Hepatic stellate cell (primary cell): ENCODE measurements at places on chromosomes 12 and 14.
A peak's percentile ranks its signal among the peaks of the same experiment; 100 is the strongest.

- DNase-seq, result no peak
These were observed 15.0 kb downstream of the TMBIM4 start for GRCh38 chr12:66154776-66155175.

DNA sequence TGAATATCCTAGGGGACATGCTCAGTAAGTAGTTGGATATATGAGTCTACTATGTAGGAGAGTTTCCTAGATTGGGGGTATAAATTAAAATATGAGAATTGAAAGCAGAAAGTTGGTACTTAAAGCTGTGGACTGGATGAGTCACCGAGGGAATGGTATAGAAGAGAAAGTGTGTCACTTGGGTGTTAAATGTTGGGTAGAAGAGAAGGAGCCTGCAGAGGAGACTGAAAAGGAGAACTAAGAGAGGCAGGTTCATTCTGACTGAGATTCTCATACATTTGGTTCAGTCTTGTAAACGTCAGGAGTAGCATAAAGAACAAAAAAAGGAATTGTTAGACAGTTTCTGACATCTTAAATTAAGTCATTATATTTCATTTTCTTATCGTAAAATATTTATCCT, 19.9 kb downstream of the LRRC9 start:
- DNase-seq, result no peak

- no peak for DNase-seq
These were observed 30.0 kb upstream of the GRIP1 start for GRCh38 chr12:66708704-66709456.

- no peak for DNase-seq
These were observed 1035.9 kb downstream of the TRHDE start for GRCh38 chr12:73308079-73308478.

DNA sequence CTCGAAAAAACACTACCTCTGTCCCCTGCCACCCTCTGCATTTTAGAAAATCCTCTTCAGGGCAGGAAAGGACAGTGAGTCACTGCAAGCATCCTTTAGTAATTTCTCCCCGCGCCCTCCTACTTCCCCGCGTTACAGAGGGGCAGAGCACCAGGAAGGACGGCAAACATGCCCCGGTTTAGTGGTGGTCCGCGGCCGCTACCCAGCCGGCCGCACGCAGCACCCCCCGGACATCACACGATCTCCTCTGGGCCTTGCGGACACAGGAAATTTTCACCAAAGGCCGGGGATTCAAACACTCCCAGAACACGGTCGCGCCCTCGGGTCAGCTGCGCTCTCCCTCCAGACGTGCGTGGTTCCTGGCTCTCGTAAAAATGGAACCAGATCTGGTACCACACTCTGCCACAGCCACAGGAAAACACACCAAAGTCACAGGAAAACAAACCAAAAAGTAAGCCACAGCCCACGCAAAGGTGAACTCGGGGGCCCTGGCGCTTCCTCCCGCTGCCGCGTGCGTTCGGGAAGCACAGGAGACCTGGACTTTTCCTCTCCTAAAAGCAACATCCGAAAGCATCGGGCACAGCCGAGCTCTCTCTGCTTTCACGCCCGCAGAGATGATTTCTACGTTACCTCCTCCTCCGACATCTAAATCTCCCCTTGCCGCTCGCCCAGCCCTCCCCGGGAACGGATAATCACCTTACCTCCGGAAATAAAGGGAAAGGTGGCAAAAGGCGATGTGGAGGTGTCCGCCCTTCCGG, 839 bp downstream of the SLC38A1 start:
- peak; percentile 60 for DNase-seq

DNA sequence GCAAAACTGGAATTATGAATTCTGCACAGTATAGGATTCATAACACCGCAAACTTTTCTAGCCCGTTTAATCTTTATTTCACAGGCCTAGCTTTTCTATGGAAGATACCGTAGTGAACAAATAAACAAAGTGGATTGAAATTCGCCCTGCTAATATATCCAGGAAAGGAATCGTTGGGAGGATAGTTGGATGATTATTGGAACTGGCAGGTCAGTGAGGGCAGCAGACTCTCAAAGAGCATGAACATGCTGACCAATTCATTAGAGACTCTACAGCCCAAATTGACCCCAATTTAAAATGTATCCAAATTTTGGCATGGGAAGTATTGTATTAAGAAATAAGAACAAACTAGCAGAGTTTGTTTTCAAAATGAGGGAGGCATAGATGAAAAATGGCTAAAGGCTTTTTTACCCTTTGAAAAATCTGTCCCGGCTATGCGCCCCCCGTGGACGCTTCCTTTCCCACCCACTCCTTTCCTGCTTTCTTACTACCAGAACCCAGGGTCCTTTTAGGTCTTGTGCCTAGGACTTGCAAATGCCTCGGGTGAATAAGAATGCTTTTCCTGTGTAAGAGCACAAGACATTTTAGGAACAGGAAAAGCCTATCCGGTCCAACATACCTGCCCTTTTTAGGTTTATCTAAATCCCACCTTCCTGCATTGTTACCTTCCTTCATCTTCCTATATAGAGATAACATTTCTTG, 84.6 kb upstream of the PTPRB start:
- no peak for DNase-seq

- no peak for DNase-seq
These were observed 233.6 kb downstream of the SYT10 start for GRCh38 chr12:33205981-33206380.

DNA sequence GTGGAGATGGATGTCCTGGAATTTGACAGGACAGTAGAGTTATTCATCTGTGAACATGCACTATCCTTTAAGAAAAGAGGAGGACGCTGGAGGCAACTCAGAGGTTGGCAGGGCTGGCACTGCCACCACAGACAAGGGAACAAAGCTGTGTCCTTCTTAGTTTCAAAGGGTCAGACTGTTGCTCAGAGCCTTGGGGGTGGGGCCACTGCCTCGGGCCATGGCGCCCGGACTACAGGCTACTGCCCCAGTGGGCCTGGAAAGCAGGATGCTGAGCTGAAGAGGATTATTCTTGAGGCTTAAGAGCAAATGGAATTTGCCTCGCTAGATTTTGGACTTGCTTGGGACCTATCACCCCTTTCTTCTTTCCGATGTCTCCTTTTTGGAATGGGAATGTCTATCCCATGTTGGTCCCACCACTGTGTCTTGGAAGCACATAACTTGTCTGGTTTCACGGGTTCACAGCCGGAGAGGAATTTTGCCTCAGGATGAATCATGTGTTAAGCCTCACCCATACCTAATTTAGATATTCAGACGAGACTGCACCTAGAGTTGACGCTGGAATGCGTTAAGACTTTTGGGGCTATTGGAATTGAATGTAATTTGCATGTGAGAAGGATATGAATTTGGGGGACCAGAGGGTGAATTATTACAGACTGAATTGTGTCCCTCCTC, 114.8 kb upstream of the RFLNA start:
- no peak for DNase-seq

GRCh38 chr14:69483765-69484443, 624 bp upstream of the PLEKHD1 start:
- peak; percentile 53 for DNase-seq

GRCh38 chr14:23355871-23356435, 3.3 kb upstream of the SLC22A17 start:
- no peak for DNase-seq

DNA sequence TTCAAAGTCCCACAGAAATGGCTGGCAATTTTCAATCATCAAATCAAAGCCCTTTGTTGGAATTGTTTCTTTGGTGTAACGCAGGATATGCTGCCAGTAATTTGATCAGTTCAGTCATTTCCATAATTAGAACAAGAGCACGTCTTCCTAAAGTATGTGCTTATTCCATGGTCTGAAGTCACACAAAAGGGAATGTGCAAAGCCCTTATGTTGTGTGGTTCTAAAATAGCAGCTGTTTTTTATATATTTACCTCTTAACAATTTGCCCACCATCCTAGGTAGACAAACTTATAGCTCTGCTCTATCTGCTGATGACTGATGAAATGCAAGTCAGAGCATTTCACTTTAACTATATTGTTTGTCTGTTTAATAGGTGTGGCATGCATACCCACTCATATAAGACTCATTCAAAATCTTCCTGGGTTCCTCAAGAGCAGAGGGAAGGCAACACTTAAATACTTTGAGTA, 176.1 kb upstream of the SLC38A2 start:
- DNase-seq, result no peak

GRCh38 chr12:50185970-50186663, 18.9 kb upstream of the CERS5 start:
- no peak for DNase-seq

DNA sequence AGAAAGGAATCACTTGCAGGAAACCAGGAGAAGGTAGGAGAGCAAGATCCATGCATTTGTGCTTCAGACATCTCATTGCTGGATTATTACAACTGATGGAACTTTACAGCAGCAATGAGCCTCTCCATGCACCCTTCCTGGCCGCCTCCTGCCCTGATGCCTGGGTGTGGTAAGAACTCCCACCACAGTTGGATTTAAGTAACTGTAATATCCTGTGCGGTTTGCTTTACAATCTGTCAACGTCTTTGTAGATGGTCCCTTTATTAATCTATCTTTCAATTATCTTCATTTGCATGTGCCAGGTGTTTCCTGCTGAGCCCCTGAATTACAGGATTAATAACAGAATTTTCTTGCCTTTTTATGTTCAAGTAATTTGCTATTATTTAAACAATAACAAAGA, 1300.5 kb upstream of the TMEM132C start:
- DNase-seq, result no peak

- no peak for DNase-seq
These were observed 524.1 kb upstream of the FBXO33 start for GRCh38 chr14:39956372-39956771.

DNA sequence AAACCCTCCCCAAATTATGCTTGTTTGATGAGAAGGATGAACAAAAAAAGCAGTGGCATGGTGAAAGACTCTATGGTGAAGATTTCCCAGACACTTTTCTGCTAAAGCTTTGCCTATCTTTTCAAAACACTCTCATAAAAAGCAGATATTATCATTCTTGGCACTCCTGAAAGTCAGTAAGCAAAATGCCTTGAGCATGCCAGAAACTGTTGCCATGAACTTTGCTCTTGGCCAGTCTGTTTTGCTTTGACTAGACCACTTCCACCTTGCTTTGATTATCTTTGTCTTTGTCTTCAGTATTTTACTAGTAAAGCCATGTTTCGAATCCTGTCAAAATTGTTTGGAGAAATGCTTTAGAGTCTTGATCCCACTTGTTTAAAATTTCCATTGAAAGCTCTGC, 110.4 kb downstream of the CNTN1 start:
- DNase-seq, result no peak

DNA sequence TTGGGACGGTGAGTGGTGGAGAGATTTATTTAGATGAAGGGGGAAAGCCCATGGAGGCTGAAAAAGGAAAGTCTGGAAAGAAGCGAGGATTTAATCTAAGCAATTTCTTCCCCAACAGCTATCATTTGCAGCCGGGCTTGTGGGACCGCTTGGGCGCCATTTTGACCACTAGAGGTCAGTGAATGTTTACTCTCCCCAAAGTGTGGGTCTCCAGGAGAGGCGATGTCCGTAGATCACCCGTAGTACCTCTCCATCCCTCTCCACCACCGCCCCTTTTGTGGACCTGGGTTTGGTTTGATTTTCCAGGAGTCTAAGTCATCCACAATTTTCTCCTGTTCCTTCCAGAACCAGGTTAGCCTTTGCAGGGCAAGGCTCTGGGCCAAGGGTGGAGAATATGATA, 91.2 kb upstream of the PARP11 start:
- DNase-seq, result no peak

- DNase-seq, result no peak
These were observed 31.4 kb downstream of the FLVCR2 start for GRCh38 chr14:75609606-75610475.

DNA sequence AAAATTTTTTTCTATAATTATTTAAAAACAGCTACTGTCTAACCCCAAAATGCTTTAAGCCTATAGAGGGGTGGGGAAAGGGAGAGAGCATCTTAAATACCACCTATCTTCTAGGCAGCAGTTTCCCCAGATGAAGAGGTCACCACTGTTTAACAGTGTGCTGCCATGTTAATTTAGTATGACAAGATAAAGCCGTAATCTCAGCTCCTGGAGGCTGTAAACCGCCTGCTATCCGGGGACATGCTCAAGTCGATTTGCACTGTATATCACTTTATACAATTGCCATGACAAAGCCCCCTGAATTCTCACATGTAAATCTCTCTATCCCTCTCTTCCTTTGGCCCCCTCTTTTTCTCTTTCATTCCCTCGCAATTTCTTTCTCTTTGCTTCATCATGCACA, 68.5 kb downstream of the SOX5 start:
- DNase-seq, result no peak

- no peak for DNase-seq
These were observed 198.5 kb downstream of the SLC25A21 start for GRCh38 chr14:36973806-36974442.

- no peak for DNase-seq
These were observed 42.7 kb upstream of the CRACR2A start for GRCh38 chr12:3795492-3796133.

GRCh38 chr12:50749459-50749882, 14.4 kb upstream of the ATF1 start:
- DNase-seq, result no peak

DNA sequence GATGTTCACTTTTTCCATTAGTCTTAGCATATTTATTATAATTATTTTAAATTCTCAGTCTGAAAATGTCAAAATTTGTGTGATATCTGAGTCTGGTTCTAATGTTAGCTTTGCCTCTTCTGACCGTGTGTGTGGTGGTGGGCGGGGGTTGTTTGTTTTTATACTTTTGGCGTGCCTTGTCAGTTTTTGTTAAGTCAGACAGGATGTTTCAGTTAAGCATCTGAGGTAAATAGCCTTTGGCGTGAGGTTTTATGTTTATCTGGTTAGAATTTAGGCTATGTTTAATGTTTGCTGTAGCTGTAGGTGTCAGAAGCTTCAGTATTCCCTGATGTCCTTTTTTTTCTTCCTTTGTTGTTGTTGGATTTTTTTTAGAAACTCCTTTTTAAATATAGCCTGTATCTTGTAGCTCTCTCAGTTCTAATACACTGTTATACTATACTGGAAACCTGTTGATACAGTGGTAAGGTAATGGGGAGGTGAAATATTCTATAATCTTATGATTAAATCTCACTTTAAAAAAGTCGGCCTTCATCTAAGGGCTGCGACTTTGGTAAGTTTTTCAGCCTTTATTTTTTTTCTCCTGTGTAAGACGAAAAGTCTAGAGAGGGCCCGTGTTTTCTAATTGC, 111.6 kb downstream of the SCAF11 start:
- no peak for DNase-seq

DNA sequence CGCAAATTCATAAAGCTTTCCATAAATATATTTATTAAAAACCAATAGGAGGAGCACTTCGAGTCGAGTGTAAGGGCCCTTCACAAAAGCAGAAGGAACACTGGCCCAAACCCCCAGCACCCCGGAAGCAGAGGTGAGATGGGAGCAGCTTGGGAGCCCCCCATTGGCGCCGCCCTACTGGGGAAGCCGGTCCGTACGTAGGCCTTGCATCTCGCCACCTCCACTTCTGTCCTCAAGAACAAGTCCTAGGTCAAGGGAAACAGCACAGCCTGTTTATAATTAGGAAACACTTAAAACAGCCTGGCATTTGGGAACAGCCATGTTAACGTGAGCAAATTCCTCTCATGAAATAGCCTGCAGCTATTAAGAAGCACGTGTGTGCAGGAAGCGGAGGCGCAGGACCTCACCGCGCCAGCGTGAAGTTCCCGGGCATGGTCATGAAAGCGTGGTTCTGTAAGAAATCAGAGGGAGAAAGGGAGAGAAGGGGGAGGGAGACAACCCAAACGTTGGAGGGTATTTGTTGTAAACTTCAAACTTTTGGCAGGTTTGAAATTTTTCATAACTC, 7.7 kb downstream of the ANKRD9 start:
- DNase-seq, result no peak

- DNase-seq, result peak; percentile 5
These were observed 218.8 kb downstream of the BTG1 start for GRCh38 chr12:91926848-91927247.
